ENCODE measurements at places on chromosomes 4 and X. TPM values are rescaled to one million over a fixed set of nuclear protein-coding genes. Genes with fewer than 3 reads are reported as not detected.
A peak's percentile ranks its signal among the peaks of the same experiment; 100 is the strongest.

DNA sequence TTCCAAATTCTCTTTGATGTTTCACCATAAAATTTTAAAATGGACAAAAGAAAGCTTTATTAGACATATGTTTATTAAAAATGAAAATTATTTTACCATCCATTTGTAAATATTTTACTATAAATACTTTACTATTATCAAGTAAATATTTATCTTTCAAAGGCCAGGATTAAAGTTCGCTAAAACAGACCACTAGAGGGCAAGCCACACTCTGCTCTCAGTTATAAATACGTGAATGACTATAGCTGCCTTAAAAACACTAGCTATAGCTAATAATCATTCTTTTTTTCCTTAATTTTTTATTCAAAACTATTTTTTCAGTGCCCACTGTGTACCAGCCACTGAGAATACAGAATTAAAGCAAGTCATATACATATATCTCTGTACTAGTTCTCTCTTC is 38.6 kb downstream of the UNC5C start:
- peak; percentile 12 for DNase-seq

DNA sequence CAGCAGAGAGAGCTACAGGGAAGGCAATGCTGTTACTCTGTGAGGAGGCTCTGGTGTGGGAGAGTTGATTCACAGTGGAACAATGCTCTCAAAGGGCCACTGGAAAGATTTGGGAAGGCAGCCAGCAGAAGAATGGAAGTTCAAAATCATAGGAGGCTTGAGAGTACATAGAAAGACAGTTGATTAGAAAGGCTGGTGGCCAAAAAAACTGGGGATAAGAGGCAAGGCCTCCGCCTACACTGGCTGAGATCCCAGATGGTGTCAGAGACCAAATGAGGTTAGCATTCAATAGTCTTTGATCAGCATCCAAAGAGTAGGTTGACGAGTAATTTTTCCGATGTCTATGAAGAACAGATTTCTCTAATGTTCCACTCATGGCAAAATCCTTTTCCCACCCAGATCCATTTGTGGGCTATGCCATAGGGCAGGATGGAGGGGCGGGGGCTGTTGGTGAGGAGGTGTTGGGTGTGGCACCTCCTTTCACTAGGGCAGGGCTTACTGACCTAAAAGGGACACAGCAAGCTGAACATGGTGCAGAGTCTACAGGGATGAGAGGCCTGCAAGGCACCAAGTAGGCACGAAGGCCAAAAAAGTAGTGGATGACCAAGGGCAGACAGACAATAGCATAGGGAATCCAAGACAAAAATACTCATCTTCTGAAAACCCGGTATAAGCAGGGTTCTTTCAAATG is 15.1 kb downstream of the TEC start:
- no peak for DNase-seq

DNA sequence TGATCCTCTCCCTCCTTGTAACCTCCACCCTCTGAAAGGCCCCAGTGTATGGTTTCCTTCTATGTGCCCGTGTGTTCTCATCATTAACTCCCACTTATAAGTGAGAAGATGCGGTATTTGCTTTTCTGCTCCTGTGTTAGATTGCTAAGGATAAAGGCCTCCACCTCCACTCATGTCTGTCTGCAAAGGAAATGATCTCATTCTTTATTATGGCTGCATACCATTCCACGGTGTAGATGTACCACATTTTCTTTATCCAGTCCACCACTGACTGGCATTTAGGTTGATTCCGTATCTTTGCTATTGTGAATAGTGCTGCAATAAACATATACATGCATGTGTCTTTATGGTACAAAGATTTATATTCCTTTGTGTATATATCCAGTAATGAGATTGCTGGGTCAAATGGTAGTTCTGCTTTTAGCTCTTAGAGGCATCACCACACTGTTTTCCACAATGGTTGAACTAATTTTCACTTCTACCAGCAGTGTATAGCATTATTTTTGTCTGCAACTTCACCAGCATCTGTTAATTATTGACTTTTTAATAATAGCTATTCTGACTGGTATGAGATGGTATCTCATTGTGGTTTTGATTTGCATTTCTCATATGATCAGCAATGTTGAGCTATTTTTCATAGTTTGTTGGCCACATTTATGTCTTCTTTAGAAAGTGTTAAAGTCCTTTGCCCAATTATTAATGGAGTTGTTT is 1030.9 kb downstream of the FSTL5 start:
- DNase-seq = no peak

- DNase-seq = peak; percentile 23
Measured at GRCh38 chr4:37827030-37827685, 672 bp downstream of the PGM2 start.

DNA sequence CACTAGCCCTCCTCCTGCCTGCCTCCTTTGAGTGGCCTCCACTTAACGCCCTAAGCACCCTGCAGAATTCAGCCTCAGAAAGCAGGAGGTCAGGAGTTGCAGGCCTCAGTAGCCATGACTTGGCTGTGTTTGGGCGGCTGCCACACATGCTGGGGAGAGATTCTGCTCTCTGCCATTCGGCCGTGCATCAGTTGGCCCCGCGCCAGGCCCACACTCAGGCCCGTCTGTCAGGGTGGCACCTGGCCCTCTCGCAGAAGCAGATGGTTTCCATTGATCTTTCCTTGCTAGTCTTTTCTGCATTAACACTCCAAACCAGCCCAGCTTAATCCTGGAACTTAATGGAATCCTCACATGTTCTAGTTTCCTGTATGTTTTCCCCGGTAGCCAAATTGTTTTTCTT is 30.7 kb upstream of the ATP6AP2 start:
- no peak for DNase-seq

The TRIM75 gene
- total RNA-seq = not detected

The CSAG2 gene
- total RNA-seq = not detected

The LRIT3 gene
- not detected for total RNA-seq

The CPE gene
- total RNA-seq = 0.22 TPM

All from K562 (cell line).